ENCODE measurements at places on chromosomes 12 and 14. TPM values are rescaled to one million over a fixed set of nuclear protein-coding genes. Genes with fewer than 3 reads are reported as not detected.
A peak's percentile ranks its signal among the peaks of the same experiment; 100 is the strongest.

DNA sequence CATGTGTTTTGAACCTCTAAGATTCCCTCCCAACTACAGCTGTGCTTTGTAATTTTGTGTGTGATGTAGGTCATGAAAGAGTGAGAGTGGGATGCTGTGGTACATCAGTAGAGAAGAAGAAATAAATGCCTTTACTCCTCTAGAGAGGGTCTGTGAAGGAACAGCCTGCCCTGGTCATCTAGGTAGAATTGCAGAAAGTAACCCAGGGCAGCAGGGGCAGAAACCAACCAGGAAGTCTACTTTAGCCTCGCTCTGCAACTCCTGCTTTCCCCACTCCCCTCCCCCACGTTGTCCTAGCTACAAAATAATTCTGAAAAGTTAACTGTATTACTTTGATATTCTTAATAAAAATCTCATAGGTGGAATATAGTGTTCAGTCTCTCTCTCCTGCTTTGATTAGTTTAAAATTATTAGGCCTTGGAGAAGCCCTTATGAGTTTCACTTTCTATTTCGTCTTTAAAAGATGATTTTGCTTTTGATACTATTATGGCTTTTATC is 7.5 kb downstream of the TBK1 start:
- H3K36me3 ChIP-seq: no peaks in the 10 kb centered on the region
- H3K4me3 ChIP-seq: no peak overlapping the region
- peaks cover 5% of the 10 kb centered on the region for H3K4me1 ChIP-seq
- no peaks in the 10 kb centered on the region for H3K27me3 ChIP-seq
- H3K27ac ChIP-seq: peak overlapping the region; percentile 36

DNA sequence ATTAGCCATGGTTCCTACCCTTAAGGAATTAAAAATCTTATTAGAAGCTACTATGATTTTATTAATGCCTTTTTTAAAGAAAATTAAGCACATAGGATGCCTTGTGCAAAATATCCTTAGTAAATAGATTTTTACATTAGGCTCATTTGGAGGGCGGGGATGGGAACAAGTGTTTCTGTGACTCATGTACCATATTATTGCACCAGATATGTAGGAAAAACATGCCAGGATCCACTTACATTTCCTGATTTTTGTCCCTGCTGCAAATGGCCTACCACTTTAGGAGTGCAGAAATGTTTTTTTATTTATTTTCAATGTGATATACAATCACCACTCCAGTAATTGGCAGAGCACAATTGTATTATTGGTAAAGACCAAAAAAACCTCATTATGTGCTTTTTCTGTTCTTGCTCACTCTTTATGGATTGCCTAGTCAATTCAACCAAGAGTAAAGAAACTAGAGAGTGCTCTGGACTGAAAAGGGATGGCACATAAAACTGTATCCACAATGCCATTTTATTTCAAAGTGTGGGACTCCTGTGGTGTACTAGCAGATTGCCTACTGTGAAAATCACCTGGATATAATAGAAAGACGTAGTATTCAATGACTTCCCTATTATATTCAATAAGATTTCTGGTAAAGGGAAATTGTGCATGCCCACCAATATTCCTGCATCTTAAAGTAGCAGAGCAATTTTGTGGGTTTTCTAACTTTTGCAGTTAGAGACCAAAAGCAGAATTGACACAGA is 86.9 kb downstream of the ANO6 start:
- no peaks in the 10 kb centered on the region for H3K4me1 ChIP-seq
- no peaks in the 10 kb centered on the region for H3K27me3 ChIP-seq
- no peak for DNase-seq
- H3K27ac ChIP-seq: no peak overlapping the region
- H3K4me3 ChIP-seq: no peak overlapping the region
- H3K36me3 ChIP-seq: peaks cover 12% of the 10 kb centered on the region

DNA sequence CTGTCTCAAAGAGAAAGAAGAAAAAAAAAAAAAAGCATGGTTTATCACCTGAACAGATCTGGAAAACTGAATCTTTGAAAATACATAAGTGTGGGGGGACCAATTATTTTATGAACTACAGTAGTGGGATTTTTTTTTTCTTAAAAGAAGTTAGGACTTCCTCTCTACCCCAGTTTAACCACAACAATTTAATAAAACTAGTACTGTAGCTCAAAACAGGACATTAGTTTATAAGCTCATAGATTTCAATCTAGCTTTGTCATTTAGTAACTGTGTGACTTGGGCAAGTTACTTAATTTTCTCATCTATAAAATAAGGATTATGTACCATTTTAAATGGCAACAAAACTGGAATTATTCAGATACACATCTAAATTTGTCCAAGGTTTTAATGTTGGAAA is 23.5 kb upstream of the ARID4A start:
- H3K27me3 ChIP-seq: no peaks in the 10 kb centered on the region
- no peak for DNase-seq
- H3K4me3 ChIP-seq: no peak overlapping the region
- peaks cover 4% of the 10 kb centered on the region for H3K4me1 ChIP-seq
- H3K36me3 ChIP-seq: peaks cover 27% of the 10 kb centered on the region
- H3K27ac ChIP-seq: no peak overlapping the region

The PPFIA2 gene
- polyA plus RNA-seq: 0.23 TPM

Measured in thymus (tissue), 14 donors.